Urothelium cell line (cell line): ENCODE measurements at places on chromosomes 7 and 10.

GRCh38 chr10:21048068-21048467, 151.0 kb upstream of the NEBL start:
- peak; percentile 40 for DNase-seq

GRCh38 chr10:94546901-94547185, 1.3 kb downstream of the HELLS start:
- DNase-seq = no peak

DNA sequence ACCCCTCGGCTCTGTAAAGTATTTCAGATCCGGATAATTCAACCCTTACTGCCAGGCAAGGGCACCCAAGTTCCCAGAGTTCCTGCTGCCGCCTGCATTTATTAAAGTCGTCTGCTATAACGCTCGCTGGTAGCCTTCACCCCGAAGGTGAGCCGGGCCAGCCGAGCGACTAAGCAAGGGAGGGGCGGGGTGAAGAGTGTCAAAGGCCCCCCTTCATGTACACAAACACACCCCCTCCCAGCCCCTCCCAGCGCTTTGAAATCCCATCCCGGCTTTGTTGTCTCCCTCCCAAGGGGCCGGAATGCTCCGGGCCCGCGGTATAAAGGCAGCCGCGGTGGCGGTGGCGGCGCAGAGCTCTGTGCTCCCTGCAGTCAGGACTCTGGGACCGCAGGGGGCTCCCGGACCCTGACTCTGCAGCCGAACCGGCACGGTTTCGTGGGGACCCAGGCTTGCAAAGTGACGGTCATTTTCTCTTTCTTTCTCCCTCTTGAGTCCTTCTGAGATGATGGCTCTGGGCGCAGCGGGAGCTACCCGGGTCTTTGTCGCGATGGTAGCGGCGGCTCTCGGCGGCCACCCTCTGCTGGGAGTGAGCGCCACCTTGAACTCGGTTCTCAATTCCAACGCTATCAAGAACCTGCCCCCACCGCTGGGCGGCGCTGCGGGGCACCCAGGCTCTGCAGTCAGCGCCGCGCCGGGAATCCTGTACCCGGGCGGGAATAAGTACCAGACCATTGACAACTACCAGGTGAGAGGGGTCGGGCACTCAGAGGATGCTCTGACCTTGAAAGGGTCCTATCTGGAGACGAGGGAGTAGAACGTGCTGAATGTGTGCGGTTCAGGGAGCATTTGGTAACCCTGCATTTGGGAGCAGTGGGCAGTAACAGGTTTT, at the start of gene DKK1:
Gene DKK1, plus strand, starts transcription at position 349 of the 889 bp plus-strand sequence. Its CDS starts 154 bp downstream, at position 503.
- no peak for DNase-seq

- no peak for DNase-seq
These were observed 417.6 kb upstream of the C7orf33 start for GRCh38 chr7:148172920-148173319.

DNA sequence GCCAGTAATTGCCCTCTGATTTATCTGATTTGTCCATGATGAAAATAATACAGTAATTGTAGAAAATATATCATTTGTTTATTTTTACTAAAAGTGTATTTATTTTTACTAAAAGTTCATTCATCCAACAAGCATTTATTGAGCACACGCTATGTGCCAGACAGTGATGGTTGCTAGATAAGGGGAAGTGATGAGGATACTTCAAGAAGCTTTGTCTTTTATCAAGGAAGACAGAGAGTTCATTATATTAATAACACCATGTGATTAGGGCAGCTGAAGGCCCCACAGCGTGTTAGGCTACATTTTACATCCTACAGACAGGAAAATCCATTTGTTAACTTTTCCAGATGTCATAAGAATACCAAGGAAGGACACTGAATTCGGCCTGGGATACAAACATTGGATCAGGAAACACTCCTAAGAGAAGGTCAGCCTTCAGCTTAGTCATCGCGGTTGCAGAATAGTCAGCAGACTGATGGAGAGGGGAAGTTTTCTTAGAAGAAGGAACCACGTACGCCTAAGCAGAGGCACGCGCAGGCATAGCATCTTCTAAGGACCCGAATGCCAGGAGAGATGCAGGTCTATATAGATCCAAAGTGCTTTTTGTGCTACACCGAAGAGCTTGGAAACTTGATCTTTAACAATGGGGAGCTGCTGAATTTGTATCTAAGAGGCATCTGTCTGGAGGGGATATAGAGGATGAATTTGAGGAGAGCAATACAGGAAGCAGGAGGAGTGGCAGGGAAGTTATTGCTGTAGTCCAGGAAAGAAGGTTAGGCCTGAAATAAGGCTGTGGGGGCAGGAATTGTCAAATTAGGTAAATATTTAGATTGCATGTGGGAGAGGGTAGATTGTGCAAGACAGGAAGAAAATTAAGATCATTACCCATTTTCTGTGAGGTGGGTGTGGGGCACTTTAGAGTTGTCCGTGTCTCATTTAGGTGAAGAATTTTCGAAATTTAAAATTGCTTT, 85.7 kb downstream of the LRGUK start:
- no peak for DNase-seq

DNA sequence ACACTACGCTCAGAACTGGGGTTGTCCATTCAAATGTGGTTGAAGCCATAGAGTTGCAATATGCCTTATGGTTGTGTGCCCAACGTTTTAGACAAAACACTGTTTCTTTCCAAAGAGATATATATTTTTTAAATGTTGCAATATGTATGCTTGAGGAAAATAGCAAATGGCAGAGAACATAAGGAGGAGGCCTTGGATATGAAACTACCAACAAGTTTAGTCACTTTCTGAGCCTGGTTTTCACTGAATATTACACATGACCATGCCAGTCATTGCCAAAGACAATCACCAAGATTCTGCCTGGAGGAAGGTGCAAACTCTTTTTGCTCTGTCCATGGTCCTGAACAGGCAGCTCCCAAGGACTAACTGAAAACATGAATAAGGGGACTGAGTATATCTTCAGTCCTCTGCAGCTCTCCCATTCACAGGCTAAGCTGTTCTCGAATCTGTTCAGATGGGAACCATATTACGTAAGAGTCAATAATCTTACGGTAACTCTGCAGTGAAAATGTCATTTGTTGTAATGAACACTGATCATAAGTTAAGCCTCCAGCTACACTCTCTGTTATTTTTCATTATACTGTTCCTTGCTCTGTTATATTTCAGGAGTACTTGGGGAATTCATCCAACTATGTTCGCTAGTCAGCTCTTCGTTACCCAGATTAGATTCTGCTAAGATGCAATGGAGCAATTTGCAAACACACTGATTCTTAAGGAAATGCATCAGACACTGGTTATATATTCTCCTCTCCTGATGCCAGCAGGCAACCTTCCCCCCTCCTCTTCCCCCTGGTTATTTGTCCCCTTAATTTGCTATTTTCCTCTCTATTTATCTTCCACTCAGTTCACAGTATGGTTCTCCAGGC, 90.7 kb upstream of the C1QL3 start:
- DNase-seq = peak; percentile 59

DNA sequence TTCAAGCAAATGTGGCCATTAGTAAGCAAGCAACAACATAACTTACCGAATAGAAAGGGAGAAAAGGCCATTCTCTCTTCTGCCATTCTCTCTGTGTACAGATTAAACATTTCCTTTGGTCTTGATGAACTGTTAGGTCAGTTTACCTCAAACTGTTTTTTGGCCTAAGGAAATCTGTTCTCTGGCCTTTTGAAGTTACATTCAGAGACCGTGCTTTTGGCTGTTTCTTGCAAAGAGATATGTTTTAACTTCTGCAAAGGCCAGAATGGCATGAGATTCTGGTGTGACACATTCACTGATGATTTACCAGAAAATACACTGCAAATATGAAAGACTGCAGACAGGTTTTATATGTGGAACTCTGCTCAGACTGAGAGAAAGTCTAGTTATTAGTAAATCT, 22.2 kb downstream of the AHR start:
- no peak for DNase-seq

DNA sequence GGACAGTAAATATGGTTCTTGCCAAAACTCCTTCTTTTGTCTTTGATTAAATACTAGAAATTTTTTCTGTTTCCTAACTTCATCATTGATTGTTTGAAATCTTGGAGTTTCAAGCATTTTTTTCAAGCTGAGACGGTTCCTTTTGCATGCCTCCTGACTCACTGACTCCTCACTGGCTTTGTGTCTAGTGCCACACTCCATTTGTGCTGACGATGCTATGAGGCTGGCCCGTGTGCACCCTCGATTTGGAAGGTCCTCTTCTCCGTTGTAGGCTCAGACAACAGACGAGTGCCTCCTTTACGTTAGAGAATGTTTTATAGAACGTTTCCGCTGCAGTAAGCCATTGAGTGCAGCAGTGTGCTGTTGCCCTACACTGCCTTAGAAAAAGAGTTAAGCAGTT, 10.8 kb upstream of the CSGALNACT2 start:
- DNase-seq = no peak

GRCh38 chr10:124477614-124478363, 16.2 kb downstream of the LHPP start:
- DNase-seq = no peak

GRCh38 chr7:99499371-99499720, 735 bp downstream of the ZNF394 start:
- no peak for DNase-seq

- DNase-seq = no peak
These were observed 3.4 kb downstream of the FEZF1 start for GRCh38 chr7:122300956-122301833.

- no peak for DNase-seq
These were observed 171.2 kb downstream of the GFRA1 start for GRCh38 chr10:116101616-116102315.

GRCh38 chr10:87740254-87740655, 77.8 kb downstream of the ATAD1 start:
- DNase-seq = no peak

- DNase-seq = no peak
These were observed 923.6 kb downstream of the GATA3 start for GRCh38 chr10:8978100-8978499.

- no peak for DNase-seq
These were observed 1.8 kb downstream of the BMI1 start for GRCh38 chr10:22322641-22323160.

DNA sequence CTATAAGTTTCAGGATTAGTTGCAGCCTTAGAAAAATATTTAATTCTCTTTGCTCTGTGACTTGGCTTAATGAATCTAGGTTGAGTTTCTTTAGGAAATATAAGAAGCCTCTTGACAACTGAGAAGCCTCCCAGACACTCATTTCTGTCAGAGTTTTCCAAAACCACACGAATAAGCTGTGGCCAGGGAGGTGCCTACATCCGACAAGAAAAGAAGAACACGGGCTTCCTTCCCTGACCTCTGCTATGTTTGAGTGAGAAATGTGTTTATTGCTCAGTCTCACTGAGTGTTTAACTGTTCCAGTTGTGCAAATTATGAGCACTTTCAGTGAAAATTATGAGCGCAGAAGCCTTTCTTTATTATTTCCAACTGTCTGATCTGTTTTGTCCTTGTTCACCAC, 105.0 kb downstream of the TRIL start:
- no peak for DNase-seq

- DNase-seq = no peak
These were observed 7.4 kb upstream of the CUL2 start for GRCh38 chr10:35097510-35097909.

- DNase-seq = no peak
These were observed 242.0 kb downstream of the BICC1 start for GRCh38 chr10:58754469-58755339.

DNA sequence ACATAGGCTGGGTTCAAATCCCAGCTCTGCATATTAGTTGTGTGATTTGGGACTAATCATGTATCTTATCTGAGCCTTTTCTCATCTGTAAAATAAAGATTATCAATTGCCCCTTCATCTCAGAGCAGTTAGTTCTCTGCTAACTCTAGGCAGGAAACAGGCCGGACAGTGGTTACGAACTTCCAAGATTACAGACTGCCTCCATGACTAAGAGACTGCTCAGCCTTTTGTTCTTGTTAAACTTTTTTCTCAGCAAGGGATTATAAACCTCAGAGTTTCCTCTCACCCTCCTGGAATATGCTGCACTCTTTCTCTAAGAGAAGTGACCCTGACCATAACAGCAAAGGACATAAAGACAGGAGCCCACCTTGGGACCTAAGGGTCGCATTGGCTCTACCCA, 52.5 kb upstream of the NFKB2 start:
- no peak for DNase-seq

GRCh38 chr10:42879380-42880254, 97.0 kb downstream of the BMS1 start:
- no peak for DNase-seq

DNA sequence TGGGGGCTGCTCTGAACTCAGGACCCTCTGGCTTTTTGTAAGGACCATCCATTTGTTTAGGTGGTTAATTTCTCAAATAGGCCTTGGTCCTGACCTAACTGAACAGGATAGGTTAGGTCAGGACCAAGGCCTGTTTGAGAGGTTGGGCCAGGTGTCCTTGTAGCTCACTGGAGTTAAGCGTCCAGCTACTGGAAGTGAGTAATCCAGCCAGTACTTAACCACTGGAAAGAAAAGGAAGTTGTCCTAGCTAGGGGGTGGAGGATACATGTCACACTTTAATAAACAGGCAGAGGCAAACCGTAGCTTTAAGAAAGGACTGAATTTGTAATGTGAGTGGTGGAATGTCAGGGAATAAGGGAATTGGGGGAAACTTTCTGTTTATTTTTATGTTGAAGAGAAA, 96.0 kb downstream of the GPR85 start:
- DNase-seq = peak; percentile 20
